ENCODE measurements at places on chromosomes 1 and 21.

GRCh38 chr1:222691016-222691415 is 21.3 kb downstream of the AIDA start:
- DNase-seq: no peak

GRCh38 chr1:186424539-186424938 is 36.4 kb downstream of the PDC start:
- no peak for DNase-seq

DNA sequence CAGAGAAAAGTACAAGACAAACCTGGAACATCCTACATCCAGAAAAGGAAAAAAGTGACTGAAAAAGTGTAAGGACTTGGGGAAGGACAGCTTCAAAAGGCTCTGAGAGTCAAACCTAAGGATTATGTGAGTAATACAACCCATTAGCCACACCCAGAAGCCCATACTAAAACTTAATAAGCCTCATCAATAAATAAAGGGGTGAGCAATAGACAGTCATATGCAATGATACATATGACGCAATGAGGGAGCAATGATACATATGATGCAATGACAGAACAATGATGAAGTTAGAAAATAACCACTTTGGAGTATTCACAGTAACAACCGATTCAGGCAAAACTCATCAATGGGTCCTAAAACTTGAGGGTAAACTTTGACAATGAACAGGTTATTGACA is 50.1 kb downstream of the BRWD1 start:
- no peak for DNase-seq

DNA sequence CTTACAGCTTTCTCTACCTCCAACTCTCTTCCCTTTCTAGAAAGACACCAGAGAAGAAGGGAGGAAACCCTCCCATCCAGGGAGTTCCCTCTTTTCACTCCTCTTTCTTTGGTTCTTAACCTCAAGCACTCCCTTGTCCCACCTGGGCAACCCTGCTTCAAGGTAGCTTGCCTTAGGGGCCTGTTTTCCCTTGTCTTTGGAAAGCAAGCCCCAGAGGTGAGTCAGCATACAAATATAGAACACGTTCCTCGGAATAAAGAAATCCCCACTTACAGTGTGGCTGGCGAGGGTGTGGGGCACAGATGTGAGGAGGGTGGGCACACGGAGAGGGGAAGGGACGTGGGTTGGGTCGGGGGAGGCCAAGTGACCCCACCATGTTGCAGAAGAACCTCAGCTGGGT is 26.1 kb upstream of the KCNE2 start:
- DNase-seq: no peak

GRCh38 chr1:54977533-54978297 is 2.7 kb upstream of the TMEM61 start:
- DNase-seq: no peak

- DNase-seq: no peak
Observed at GRCh38 chr1:34642679-34643078, 112.2 kb upstream of the GJB5 start.

DNA sequence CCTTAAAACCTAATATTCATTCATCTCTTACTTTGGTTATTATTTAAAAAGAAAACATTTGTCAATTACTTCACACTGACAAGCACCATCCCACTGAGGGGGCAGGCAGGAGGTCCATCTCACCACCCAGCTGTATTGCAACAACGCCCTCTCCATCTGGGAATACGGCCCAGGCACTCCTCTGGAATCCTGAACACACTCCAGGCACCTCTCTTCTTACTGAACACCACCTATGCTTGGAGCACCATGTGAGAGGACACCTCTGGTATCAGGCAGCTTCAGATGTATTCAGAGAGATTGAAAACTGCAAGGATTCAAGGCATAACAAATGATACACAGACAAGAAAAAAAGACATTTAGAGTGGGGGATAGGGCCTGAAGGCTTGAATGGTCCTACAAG is 147.1 kb downstream of the CACNA1E start:
- no peak for DNase-seq

- no peak for DNase-seq
Observed at GRCh38 chr1:113557187-113557586, 166.9 kb downstream of the MAGI3 start.

- no peak for DNase-seq
Observed at GRCh38 chr21:33998809-33999208, 74.6 kb upstream of the MRPS6 start.

DNA sequence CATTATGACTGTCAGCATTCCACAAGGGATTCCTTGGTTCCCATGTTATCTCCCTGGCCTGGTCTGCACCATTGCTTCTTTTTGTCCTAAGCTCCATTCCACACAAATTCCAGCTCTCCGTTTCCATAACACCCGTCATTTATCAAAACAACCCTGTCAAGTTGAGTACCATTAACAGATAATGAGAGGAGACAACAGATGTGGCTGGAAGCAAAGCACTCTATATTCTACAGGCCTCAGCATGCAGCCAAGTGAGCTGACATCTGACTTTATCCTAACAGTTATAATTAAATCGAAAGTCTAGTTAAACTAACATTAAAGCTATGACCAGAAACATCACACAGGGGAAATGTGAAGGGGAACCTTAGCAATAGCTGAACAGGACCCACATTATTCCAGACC is 110.4 kb downstream of the RERE start:
- no peak for DNase-seq

- DNase-seq: no peak
Observed at GRCh38 chr1:186454981-186455380, 5.9 kb downstream of the PDC start.

GRCh38 chr1:26289158-26290059 is 9.5 kb downstream of the SH3BGRL3 start:
- no peak for DNase-seq

- DNase-seq: no peak
Observed at GRCh38 chr21:15421947-15422346, 307.8 kb upstream of the USP25 start.

- no peak for DNase-seq
Observed at GRCh38 chr1:93022580-93022979, 56.5 kb upstream of the MTF2 start.

GRCh38 chr1:204445860-204446412 is 34.3 kb upstream of the PPP1R15B start:
- peak; percentile 52 for DNase-seq

DNA sequence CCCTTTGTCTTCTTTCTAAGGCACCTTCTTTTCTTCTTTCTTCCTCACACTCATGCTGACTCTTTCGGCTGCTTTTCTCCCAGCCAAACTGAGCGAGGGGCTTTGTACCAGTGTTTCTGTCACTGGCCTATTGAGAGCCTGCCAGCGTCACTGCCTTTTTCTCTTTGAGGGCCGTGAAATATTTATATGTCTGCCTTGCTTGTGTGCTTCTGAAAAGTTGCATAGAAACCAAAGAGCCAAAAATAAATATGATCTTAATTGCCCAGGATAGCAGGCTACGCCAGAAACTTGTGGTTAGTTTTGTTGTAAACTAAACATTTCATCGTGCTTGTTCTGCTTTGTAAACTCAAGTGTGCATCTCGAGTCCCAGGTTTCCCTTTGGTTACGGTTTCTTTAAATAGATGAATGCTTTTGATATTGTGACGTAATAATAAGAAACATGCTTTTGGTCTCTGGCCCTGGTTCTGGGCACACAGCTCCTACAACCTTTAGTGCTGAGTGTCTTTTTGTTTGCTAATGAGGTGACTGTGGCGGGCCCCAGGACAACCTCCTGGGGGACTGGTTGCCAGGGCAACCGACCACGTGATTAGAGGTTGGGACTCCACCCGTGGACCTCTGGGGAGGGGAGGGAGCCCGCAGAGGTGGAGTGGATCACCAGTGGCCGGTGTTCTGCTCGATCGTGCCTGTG is 10.8 kb downstream of the SLC37A1 start:
- DNase-seq: no peak

- DNase-seq: no peak
Observed at GRCh38 chr21:24188506-24188905, 1418.8 kb downstream of the MRPL39 start.

DNA sequence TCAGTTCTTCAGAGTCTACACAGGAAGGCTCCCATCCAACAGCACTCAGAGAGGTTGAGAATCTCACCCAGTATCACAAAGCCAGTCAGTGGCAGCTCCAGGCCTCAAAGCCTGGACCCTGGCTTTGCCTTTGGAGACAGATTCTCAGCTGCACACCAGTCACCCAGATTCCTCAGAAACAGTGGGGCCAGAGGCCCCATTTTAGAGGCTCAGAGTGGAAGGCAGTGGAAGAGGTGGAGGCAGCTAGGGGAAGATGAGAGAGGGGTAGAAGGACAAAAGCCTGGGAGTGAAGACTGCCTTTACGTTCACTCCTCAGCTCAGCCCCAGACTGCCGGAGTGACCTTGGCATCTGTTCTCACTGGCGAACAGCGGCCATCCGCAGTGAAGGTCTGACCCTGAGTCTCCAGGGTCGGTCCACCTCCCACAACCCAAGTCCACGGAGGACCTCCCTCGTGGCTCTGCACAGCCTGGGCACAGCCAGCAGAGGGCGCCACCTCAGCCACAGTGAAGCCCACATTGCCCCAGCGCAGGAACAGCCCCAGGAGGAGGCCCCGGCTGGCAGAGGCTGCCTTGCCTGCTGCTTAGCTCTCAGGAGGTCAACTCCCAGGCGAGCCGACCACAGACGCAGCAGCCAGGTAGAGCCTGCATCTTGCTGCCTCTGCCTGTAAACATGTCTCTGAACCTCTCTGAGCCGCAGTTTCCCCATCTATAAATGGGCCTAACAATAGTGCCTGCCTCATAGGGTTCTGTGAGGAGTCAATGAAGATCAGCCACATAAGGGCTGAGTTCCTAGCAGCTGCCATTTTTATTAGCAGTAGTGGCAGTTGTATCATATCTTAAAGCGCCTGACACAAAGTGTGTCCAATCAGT is 5.9 kb upstream of the FNDC5 start:
- peak; percentile 56 for DNase-seq

DNA sequence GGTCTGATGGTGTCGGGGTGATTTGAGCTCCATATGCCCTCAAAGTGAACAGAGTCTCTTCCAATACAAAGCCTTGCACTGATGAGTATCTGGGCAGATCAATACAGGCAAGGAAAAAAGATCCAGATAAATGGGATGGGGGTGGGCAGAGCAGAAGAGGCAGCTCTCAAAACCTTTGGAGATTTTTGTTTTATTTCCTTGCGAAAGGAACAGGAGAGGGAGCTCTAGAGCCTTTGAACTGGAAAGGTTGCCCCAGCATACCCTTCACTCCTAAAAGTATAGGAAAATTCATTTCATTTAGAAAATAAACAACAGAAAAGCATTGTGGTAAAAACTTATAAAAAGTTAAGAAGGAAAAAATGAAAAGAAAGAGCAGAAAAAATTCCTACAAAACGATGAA is 31.4 kb upstream of the OLIG2 start:
- DNase-seq: no peak

DNA sequence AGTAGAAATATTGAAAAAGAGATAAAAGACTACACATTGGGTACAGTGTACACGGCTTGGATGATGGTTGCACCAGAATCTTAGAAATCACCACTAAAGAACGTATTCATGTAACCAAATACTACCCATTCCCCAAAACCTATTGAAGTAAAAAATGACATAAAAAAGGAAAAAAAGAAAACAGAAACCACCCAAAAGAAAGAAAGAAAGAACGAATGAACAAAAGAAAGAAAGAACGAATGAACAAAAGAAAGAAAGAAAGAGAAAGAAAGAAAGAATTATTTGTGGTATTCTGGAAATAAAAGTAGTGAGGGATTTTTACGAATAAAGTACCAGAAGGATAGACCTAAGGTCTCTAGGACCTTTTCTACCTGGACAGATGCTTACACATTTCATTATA is 42.1 kb downstream of the PHACTR4 start:
- no peak for DNase-seq

DNA sequence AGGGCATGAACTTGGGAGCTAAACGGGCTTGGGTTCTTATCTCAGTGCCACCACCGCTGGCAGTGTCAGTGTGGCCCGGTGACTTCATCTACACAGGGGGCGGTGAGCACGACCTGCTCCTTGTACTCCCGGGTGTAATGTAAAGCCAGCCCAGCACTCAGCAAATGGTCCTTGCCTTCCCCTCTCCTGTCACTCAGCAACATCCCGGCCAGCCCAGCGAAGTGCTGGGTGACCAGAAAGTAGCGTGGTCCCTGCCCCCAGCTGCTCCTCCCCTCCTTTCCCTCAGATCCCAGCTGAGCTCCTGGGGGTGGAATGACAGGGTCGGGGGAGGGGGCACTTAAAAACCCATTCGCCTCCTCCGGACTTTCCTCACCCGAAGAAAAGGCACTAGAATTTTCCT is 7.2 kb downstream of the KCNN3 start:
- no peak for DNase-seq

- no peak for DNase-seq
Observed at GRCh38 chr1:51784997-51785421, 93.5 kb downstream of the NRDC start.

All from activated naive CD4-positive, alpha-beta T cell treated with anti-CD3 and anti-CD28 coated beads, Interleukin-2, amount 50 U/mL, for 16 hours (primary cell).